NCI-H446 treated with DMSO at 0.1 percent for 48 hours (cell line): ENCODE measurements at places on chromosomes 13 and 19.

DNA sequence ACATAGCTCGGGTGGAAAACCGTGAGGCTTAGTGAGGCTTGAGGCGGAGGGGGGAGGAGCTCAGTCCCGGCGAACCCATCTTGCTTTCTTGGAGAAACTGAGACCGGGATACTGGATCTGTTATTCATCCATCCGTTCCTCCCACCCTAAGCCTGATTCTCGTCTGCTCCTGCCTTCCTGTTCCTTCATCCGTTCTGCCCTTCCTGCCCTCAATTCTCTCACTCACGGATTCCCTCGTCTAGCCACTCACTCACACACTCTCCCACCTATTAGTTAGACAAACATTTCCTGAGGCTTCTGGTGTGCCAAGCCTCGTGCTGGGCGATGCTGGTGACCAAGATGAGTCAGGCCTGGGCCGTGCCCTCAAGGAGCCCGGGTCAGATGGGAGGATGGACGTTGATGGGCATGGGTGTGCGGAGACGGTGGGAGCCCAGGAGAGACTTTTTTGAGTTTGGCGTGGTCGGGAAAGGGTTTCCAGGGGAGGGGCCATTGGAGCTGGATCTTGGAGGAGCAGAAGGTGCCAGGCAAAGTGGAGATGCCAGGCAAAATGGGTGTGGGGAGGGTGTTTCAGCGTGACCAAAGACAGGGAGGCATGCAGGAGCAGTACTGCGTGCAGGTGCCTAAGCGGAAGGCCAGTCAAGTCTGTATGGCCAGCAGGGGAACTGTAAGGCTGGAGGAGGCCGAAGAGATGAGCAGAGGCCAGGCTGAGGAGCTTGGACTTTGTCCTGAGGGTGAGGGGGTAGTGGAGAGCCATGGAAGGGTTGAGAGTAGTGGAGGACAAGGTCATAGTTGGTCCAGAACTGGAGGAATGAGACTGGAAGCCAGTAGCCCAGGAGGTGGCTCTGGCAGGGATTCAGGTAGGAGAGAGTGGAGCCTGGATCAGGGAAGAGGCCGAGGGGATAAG is 7.4 kb upstream of the CNFN start:
- no peak for DNase-seq

DNA sequence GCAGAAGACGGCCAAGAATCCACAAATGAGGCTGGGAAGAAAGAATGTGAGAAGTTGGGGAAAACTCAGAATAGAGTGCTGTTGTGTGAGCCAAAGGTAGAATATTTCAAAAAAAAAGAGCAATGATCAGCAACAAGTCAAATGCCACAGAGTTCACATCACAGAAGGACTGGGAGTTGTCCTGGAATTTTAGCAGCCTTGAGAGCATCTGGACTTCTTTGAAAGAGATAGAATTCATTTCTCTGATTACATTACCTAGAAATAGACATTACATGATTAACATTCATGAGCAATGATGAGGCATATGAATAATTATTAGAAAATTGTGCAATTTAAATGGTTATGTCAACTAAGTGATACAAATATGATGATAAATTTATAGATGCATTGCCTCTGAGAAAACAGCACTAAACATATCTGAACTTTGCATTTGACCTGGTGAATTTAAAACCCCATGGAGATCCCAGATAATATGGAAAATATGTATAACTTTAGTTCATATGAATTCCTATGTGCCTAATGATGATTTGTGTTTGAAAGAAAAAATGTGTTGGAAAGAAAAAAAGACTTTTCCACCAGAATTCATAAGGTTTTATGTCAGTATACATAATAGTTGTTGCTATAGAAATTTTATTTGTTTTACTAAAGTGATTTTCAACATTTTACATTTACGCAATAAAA is 186.2 kb downstream of the POSTN start:
- DNase-seq, result no peak

GRCh38 chr19:3338541-3339181 is 27.7 kb upstream of the NFIC start:
- DNase-seq, result no peak

DNA sequence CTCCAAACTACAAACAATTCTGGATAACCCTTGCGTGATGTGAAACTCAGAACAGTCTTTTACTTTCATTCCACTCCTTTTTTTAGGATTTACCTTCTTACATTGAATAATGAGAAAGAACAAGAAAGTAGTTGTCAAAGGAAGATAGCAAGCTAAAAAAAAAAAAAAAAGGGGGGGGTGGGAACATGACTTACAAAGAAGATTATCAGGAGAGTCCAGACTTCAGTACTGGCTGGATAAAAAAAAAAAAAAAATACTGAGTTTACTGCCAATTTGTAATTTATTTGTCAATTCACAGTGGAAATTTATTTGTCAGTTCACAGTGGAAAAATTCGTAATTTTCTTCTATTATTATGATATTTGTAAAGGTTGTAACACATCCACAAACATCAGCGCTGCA is 792.4 kb upstream of the SLITRK5 start:
- no peak for DNase-seq

DNA sequence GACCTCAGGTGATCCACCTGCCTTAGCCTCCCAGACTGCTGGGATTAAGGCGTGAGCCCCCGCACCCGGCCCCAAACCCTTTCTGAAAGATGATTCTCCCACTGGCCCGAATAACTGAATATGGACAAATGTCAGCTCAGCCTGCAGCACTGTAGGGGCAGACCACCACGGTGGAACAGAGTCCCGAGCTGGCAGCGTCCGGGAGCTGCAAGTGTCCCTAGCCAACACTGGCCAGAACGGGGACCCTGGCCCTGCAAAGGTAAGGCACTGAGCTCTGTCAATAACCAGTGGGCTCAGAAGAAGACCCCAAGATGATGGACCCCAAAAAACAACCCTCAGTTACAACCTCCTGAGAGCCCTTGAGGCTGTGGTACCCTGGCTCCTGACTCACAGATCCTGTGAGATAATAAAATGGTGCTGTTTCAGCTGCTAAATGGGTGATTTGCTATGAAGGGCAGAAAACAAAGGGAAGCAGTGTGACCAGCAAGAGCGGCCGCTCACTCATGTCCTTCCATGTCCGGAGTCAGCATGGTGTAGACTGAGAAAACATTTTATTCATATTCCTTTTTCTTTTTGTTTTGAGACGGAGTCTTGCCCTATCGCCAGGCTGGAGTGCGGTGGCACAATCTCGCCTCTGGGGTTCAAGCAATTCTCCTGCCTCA is 1.6 kb downstream of the LSM7 start:
- no peak for DNase-seq

DNA sequence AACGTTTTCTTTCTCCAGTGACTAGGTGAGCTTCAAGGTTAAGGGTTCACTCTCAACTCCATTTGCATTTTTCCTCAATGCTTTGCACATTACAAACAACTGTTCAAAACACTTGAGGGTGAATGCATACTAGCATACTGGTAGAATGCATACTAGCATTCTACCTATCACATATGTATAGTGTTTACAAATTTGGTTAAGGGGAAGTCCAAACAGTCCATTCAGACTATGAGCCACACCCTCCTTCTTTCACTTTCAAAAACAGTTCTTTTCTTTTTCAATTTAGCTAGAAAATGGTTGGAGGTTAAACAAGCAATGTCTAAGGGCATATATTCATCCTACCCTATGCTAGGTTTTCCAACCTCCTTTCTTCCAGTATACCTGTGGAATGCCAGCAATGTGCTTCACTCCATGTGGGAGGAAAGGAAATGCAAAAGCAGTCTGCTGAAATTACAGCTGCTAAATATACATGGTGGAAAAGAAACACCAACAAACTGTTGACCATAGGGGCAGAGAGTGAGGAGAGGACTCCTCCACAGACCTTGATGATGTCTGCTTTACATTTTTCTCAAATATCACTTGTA is 102.6 kb downstream of the DOCK9 start:
- no peak for DNase-seq

- DNase-seq, result no peak
Measured at GRCh38 chr19:1364070-1364704, 19.5 kb upstream of the NDUFS7 start.

DNA sequence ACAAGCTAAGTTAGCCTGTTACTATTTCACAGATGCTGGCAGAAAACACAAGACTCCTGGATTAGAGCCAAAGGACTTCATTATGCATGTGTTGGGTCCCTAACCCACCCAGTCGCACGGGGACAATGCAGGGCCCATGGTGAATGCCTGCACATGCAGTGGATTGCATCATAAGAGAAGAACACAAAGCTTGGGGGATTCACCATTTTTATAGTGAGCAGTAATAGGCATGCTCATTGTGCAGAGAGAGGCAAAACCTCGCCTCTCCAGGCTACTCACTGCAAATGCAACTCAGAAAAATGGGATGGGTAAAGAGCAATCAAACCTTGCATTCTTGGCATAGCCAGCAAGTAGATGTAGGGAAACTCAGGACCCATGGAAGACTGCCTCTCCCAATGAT is 115.8 kb downstream of the DIAPH3 start:
- DNase-seq, result no peak

GRCh38 chr13:76720821-76721220 is 165.4 kb downstream of the KCTD12 start:
- no peak for DNase-seq

DNA sequence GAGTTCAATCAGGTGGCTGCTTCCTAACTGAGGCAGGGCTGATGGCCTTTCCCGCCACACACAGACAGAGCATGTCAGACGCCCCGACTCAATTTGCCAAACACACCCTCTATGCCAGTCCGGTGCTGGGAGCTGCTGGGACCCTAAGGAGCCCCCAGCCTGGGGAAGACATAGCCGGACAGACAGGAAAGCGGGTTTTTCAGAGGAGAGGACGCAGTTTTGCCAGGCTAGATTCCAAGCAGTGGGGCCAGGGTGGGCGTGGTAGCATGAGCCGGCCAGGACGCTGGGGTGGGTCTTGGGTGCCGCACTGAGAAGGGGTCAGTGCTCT is 19.8 kb downstream of the MAST3 start:
- DNase-seq, result no peak

DNA sequence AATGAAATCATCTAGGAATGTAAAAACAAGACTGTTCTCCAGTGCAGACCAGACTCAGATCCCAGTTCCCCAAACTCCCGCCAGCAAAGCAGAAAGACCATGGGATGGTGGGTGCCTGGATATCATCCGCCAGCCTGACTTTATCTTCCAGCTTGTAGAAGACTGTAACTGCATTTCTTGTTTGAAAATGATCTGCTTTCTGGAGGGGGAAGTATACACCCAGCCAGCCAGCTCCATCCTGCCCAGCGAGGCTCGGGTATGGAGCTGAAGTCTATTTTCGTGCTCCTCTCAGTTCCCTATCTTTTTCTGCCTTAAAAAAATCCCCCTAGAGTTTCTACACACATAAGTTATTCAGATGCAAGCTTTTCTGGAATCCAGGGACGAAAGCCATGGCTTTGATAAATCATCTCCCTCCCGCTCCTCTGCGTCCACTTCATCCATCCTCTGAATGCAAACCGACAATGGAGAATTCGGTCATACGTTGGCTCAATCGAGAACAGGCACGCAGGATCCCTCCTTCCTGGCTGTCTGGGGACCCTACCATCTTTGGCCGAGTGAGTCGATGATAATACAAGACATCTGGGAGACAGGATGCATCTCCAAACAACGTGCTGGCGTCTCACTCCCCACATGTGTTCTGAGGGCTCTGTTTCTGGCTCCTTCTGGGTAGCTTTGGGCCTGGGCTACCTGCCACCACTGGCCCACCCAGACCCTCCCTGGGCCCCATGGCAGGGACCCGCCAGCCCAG is 31.2 kb downstream of the CEBPG start:
- no peak for DNase-seq

GRCh38 chr13:28744091-28744536 is 25.3 kb upstream of the SLC46A3 start:
- DNase-seq, result no peak

GRCh38 chr13:100484702-100485101 is 103.9 kb downstream of the GGACT start:
- no peak for DNase-seq

DNA sequence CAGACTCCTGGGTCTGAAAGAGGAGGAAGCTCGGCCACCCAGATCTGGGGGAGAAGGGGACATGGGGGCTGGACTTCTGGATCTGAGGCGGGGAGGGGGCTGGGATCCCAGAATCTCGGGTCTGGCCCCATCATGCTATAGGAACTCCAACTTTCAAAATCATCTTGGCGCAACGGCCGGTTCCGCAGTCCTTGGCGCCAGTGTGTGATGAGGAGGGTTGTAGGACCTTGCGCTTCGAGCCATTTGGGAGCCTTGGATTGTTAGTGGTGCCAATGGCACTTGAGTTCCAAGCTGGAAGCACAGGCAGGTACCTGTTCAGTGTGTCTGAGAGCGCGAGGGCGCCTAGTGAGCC is 324 bp downstream of the RUVBL2 start:
- DNase-seq, result no peak

- no peak for DNase-seq
Measured at GRCh38 chr19:38191747-38192146, 32.3 kb downstream of the DPF1 start.

DNA sequence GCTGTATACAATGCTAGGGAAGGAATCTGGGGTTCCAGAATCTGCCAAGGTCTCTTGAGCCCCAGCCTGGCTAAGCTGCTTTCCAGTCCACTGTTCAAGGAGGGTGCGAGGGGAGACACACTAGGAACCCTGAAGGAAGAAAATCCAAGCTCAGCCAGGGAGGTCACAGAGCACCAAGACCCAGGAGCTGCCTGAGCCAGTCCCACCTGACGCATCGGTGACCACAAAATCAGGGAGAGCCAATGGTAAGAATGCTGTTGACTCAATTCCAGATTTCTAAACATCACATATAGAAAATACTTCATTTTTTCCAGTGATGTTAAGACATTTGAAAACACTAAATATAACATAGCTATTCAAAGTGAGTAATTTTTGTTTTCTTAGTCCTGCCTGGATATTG is 50.1 kb downstream of the CEP89 start:
- no peak for DNase-seq

DNA sequence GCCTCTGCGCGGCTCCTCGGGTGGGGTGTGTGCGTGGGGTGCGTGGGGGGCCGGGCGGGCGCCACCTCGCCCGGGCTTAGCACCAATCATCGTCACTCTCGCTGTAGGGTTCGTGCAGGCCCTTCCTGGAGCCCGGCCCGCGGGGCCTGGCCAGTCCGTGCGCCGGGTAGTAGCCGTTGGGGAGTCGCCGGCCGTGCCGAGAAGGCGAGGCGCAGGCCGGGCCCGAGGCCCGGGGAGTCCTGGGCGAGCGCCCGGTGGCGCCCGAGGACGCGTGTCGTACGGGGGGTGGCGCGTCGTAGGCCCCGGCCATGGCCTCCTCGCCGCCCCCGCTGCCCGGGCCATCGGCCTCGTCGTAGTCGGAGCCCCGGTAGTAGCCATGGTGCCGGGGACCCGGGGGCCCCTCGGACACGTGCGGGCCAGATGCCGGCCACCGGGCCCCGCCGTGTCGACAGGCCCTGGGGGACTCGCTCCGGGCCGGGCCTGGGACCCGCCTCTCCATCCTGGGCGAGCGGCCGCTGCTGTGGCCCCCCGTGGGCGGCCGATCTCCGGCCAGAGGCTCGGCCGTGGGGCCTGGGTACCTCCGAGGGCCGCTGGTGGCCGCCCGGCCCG is 57.1 kb downstream of the IER2 start:
- DNase-seq, result no peak

DNA sequence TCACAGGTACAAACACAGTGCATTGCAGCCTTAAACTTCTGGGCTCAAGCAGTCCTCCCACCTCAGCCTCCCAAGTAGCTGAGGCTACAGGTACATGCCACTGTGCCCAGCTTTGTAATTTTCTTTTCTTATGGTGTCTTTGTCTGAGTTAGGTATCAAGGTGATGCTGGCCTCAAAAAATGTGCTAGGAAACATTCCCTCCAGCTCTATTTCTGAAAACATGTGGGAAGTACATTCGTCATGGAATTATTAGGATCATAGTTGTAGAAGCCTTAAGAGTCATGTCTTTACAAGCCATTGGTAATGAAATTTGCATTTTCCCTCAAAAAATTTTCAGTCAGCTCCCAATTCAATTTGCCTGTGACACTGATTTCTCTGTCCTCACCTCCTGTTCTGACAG is 231.6 kb downstream of the DCT start:
- DNase-seq, result no peak

- no peak for DNase-seq
Measured at GRCh38 chr13:77515785-77516184, 19.7 kb upstream of the SCEL start.
